ENCODE measurements at places on chromosomes 5 and 9.

GRCh38 chr9:111804636-111805035, 9.9 kb upstream of the SHOC1 start:
- DNase-seq, result no peak

GRCh38 chr5:118561235-118561634, 427.1 kb downstream of the DTWD2 start:
- DNase-seq, result no peak

GRCh38 chr5:37867654-37868053, 27.8 kb upstream of the GDNF start:
- DNase-seq, result no peak

DNA sequence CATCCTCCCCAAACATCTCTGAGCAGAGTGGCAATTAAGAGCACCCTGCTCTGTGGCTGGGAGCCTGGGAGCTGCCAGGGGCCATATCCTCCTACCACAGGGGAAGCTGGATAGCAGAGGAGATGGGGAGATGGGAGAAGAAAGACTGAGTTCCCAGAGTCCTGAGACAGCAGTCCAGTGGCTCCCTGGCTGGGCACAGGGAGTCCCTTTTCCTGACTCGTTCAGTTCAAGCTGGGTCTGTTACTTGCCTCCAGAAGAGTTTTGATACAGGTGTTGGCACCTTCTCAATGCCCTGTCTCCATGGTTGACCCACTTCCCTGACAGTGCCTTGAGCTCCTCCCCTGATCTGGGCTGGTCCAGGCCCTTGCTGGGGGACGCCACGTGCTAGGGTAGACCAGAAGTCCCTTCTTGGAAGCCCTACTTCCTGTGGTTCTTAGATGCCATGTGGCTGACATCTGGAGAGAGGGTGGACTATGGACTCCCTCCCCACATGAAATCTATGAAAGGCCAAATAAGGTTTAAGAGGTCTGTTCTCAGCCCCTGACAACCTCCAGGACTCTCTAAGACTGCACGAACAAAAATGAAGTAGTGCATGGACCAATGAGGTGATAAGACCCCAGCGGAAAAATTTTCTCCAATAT, 166.2 kb downstream of the AUH start:
- no peak for DNase-seq

DNA sequence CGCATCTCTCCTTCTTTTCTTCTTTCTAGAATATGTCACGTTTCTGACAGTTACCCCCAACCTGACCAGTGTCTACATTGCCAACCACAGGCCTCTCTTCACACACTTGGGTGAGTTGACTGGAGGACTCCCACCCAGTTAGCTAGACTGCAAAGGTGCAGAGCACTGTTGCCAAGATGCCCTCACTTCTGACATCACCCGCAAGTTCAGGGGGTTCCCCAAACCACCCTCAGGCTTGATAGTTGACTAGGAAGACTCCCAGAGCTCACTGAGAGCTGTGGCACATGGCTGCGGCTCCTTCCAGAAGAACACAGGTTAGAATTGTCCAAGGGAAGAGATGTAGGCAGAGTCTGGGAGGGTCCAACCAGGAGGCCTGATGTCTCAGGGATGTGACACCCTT, 17.2 kb downstream of the ADAMTS13 start:
- DNase-seq, result no peak

Measured in stimulated activated CD4-positive, alpha-beta T cell treated with anti-CD3 and anti-CD28 coated beads, Interleukin-1b, Interleukin-23, amount 100 ng/mL, for 4 hours (primary cell).